ENCODE measurements at places on chromosomes 3 and 15.

DNA sequence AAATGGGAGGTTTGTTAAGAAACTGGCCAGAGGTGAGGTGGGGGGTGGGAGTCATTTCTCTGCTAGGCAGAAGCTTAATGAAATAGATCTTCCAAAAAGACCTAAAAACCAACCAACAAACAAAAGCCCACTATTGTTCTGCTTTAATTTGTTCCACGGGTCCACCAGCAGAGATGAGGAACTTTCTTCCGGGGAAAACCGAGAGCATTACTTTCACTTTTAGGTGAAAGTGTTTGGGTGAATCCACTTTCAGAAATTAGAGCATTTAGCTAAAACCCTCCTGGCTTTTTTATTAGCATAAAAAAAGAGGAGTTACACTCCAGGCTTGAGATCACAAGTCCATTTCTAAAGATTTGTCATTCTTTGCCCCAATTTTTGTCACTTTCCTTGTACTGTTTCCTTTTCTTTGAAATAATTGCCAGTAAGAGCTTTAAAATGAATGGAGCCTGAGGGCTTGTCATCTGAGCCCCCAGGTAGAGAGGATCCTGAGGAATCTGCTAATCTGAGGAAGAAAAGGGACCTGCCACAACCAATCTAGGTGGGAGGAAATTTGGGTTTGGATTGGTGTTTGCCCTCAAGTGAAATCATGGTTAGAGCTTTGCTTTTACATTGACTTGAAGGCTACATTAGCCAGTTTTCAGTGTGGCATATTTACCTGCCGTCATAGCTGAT lies 667.6 kb downstream of the NAALADL2 start:
- no peak for DNase-seq

DNA sequence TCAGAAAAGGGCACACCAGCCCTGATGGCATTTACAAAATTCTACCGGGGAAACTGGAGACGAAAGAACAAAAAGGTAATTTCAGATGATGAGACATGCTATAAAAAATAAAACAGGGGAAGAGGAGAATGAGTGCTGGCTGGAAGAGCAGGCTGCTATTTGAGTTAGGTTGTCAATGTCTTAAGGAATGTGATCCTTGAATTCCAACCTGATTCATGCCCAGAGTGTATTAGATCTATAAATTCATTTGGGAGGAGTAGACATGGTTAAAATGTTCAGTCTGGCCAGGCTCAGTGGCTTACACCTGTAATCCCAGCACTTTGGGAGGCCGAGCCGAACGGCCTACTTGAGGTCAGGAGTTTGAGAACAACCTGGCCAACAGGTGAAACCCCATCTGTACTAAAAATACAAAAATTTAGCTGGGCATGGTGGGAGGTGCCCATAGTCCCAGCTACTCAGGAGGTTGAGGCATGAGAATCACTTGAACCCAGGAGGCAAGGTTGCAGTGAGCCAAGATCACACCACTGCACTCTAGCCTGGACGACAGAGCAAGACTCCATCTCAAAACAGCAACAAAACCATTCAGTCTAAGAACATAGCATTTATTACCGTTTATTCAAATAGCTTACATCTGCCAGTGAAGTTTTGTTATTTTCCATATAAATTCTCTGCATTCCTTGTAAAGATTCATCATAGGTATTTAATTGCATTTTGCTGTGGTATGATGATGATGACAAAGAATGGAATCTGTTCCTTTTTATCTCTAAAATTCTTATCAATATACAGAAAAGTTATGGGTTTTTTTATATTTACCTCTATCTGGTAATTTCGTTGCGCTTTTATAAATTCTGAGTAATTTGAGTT lies 126.7 kb upstream of the NR2E3 start:
- no peak for DNase-seq

DNA sequence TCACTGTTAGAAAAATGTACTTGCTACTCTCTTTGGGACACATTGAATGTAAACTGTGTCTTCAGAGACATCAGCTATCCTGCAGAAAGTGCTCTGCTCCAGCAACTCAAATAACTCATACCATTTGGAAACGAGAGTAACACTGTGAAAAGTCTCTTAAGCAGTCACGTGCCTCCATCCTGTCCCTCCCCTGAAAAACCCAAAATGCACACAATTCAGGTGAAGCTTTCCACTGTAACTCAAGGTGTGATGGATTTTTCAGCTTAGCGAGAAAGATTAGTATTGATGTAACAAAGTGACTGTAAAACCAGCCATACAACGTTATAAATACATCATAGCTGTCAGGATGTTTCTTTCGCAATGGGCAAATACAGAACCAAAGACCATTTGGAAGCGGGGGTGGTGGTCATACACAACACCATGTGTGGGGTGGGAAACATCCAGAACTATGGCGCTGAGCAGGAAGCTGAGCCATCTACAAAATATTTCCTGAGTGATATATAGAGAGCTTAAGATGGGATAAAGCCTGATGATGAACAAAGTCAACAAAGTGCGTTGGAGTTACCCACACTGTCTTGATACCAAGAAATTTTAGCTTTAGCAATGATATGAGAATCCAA lies 332.3 kb downstream of the FOXP1 start:
- DNase-seq = no peak

DNA sequence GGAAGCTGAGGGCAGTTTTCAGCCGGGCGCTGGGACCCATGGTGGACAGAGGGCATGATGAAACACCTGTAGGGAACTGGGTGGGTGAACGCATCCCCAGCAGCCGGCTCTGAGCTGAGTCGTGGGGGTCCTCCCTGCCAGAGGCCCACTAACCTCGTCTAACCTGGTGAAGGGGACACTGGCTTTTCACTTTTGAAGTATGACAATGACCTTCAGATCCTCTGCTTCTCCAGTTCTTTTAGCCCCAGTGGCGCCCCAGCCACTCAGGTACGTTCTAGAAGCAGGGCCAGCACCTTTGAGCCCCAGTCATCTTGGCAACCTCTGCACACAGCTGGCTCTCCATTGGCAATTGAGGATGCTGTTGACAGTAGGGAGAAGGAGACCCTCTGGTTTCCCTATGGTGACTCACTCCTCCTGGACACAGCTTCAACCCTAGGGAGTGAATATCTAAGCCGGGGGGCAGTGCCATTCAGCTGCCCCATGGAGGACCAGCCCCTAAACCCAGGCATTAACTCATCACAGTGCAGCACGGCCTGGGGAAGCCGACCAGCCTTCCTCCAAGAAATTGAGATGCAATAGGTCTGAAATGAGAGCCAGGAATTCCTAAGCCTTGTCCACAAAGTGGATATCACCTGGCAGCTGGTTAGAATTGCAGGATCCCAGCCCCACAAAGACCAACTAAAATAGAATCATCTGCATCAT lies 46.1 kb downstream of the CMTM6 start:
- no peak for DNase-seq

DNA sequence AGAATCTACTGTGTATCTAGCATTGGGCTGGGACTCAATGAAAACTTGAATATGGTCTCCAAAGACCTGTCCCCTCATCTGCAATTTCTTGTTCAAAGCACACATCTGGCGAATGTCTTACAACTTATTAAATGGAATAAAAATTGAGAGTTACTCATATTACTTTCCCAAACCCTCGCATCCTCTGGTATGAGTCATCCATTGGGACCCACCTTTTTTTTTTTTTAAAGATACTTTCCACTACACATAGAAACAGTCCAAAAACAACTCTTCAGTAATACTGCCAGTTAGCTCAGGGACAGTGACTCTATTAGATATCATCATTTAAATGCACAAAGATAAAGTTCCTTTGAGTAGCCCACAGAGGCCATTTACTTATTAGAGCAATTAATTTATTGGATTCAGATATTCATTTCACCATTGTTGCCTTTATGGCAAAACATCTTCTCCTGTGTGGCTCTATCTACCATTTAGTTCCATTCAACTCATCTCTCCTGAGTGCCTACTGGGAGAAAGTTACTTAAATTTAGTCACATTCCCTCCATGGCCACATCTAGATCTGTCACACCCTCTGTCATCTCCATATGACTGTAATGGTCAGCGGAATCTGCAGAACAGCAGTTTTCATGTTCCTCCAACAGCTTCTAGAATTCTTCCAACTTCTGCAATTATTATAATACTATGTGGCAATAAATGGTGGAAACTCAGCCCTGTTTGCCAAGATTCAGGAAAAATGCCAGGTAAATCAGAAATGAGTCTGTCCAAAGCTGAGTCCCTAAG lies 77.9 kb upstream of the ARHGEF3 start:
- DNase-seq = no peak
